Activated CD4-positive, alpha-beta T cell treated with anti-CD3 and anti-CD28 coated beads, Interleukin-2, amount 10 ng/mL, durations not matched to agents 24 days and 14 days (primary cell): ENCODE measurements at places on chromosomes 4 and X.

DNA sequence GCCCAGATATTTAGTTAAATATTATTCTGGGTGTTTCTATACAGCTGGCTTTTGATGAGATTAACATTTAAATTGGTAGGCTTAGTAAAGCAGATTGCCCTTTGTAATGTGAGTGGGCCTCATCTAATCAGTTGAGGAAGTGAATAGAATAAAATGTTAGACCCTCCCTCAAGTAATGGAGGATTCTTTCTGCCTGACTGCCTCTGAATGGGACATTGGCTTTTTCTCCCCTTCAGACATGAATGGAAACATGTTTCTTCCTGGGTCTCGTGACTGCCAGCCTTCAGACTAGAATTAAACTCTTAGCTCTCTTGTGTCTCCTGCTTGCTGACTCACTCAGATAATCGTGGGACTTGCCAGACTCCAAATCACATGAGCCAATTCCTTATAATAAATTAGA is 266.7 kb downstream of the INPP4B start:
- no peak for DNase-seq

DNA sequence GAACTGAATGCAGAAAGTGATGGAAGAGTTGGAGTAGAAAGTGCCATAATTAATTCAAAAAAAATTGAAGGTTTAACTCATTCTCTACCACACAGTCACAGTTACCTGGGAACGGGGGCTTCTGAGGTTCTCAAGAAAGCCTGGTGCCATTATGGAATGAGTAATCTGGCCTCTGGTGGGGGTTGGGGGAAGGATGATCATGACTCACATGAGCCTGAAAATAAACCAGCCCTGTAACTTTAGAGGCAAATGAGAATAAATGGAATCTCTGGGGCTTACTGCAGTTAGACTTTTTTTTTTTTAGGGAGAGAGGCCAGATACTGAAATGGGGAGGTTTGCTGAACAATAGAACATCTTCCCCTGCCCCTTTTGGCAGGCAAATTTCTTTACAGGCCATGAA is 55.3 kb downstream of the SOD3 start:
- DNase-seq: no peak

DNA sequence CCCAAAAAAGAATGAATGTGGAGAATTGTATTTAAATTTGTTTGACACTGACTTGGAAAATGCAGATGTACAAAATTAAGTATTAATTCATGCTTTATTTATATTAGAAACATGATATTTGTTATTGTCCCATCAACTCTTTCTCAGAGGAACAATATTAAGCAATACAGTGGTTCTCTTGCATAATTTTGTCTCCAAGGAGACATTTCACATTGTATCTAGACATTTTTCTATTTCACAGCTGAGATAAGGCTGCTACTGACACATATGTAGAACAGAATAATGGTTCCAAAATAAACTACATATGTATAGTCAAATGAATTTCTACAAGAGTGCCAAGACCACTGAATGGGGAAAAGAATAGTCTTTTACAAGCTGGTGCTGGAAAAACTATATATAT is 427.9 kb upstream of the SPANXN1 start:
- DNase-seq: no peak

DNA sequence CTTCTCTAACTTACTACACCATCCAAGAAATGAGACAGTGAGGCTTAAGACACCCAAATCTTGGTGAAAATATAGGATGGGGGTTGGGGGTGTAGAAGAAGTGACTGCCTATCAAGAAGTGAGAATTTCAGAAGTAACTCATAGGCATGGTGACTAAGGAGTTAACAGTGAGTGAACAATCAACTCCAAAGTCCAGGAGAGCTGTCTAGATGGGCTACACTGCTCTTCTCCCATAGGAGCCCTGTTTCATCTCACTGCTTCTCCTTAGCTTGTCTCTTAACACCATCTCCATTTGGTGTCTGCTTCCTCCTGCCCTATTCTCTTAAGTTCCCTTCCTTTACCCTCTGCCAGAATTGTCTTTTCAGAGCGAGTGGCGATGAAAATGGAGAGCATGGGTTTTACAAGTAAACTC is 22.7 kb downstream of the FABP2 start:
- DNase-seq: peak; percentile 69

GRCh38 chr4:139208404-139208945 is 31.5 kb upstream of the ELF2 start:
- no peak for DNase-seq

GRCh38 chr4:95606739-95607138 is 58.0 kb upstream of the UNC5C start:
- no peak for DNase-seq

- no peak for DNase-seq
Measured at GRCh38 chr4:145735827-145736226, 55.9 kb downstream of the C4orf51 start.

DNA sequence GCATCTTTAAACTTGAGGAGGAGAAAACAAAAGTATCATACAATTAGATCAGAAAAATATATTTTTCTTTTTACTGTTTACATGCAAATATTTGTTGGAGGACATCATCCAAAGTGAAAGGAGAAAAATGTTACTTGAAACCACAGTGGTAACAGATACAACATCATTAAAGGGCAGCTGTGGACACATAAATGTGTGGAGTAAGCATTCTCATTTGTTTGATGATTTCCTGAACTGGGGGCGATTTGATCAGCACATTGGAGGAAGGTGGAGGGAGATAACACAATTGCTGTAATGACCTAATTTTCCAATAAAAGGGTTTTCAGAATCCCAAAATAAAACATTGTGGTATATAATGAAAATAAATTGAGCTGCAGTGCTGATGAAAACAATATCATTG is 314.5 kb upstream of the HS3ST1 start:
- no peak for DNase-seq

- no peak for DNase-seq
Measured at GRCh38 chr4:83658806-83659205, 122.9 kb downstream of the GPAT3 start.

- DNase-seq: no peak
Measured at GRCh38 chrX:149003863-149004660, 501.0 kb downstream of the IDS start.

- no peak for DNase-seq
Measured at GRCh38 chr4:2810388-2810787, 17.5 kb downstream of the SH3BP2 start.

GRCh38 chr4:79281566-79282359 is 44.1 kb downstream of the NAA11 start:
- DNase-seq: no peak

- DNase-seq: no peak
Measured at GRCh38 chrX:29872831-29873230, 342.5 kb upstream of the MAGEB2 start.

DNA sequence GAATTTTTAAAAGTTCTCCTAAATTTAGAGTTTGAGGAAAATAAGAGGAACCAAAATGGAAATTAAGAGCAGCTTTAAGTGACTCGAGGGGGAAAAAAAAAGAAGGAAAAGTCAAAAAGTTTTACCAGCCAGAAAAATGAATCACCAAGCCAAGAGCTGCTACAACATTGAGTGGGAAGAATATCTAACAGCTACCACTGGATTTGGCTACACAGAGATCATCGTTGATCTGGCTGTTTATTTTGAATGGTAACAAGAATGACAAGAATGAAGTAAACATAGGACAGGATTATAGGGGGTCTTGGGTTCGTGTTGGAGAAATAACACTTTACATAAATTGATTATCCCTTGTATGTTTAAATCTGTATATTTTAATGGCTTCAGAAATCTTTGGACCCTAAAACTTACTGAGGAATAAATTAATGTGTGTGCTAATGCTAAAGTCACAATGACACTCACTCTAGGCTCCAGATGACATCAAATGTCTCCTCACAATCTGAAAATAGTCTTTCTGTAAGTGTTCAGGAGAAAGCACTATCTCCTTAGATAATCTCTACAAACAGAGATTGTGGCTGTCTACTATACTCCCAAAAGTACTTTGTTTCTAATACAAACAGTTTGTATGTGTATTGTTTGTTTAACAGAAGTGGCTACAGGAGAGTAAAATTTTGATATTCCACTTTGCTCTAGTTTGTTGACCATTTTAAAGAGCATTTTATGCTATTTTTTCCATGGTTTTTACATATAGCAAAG is 3.1 kb upstream of the CSN3 start:
- DNase-seq: no peak

GRCh38 chrX:56281789-56282188 is 49.6 kb downstream of the KLF8 start:
- peak; percentile 76 for DNase-seq

DNA sequence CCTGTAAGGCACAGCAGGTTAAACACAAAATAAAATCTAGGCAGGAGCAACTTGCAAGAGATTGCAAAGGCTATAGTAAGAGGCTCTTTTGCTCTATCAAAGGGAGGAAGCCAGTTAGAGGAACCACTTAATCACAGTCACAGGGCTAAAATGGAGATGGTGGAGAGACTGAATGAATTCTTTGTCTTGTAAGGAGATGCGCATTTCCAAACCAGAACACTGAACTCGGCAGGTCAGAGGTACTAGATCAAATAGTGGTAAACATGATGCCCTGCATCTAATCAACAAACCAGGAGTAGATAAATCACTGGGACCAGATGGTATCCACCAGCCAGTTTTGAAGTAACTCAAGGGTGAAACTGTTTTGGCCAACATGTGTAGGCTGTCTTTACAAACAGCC is 55.8 kb downstream of the GPC4 start:
- no peak for DNase-seq

DNA sequence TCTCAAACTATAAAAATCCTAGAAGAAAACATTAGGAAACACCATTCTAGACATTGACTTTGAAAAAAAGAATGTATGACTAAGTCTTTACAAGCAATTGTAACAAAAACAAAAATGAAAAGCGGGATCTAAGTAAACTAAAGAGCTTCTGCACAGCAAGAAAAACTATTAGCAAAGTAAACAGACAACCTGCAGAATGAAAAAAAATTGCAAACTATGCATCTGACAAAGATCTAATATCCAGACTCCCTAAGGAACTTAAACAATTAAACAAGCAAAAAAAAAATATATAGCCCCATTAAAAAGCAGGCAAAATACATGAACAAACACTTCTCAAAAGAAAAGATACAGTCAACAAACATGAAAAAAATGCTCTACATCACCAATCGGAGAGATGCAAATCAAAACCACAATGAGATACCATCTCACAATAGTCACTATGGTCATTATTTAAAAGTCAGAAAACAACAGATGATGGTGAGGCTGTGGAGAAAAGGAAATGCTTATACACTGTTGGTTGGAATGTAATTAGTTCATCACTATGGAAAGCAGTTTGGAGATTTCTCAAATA is 168.1 kb downstream of the EPHA5 start:
- DNase-seq: no peak

GRCh38 chr4:71456841-71457240 is 118.0 kb downstream of the SLC4A4 start:
- no peak for DNase-seq

- DNase-seq: peak; percentile 20
Measured at GRCh38 chr4:17328141-17328815, 183.6 kb downstream of the QDPR start.

GRCh38 chr4:122658818-122659295 is 38.0 kb upstream of the IL21 start:
- DNase-seq: peak; percentile 70

GRCh38 chr4:6896035-6896434 is 13.6 kb upstream of the TBC1D14 start:
- DNase-seq: no peak

DNA sequence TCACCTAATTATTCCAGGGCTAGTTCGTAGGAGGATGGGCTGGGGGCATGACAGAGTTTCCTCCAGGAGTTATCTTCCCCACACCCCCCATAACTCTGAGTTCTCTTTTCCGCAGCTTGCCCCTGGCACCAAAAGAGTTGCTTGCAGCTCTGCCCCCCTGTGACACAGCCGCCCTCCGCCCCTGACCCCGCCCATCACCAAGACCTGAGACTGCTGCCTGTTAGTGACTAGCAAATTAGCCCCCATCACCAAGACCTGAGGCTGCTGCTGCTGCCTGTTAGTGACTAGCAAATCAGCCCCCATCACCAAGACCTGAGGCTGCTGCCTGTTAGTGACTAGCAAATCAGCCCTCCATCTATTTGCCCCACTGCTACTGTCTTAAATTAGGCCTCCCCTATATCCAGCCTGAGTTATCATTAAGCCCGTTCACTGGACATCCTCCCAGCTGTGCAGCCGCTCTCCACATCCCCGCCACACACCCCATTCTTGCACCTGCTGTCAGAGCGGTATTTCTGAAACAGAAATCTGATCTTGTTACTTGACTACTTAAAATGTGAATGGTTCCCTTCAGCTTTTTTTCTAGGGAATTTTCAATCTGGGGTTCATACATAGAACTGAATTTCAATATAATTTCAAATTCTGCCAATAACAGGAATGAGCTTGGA is 1.5 kb upstream of the PAPSS1 start:
- peak; percentile 75 for DNase-seq

GRCh38 chr4:83728191-83728590 is 192.3 kb downstream of the GPAT3 start:
- no peak for DNase-seq

GRCh38 chr4:177441061-177441802 is 1.0 kb downstream of the AGA start:
- DNase-seq: peak; percentile 70

DNA sequence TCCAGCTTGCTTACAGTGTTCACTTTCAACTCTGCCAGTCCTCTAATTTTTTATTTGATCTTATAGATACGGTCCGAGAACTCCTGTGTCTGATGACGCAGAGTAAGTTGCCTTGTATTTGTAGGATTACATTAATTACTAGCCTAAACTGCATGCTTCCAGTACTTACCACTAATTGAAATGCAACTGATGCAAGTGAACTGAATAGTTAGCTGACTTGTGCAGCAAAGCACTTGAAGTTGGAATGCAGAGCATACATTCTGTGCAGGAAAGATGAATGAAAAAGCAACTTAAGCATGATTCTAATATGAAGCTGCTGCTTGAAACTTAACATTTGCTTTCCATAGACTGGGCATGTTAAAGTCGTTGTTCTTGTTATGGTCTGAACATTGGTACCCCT is 100.9 kb downstream of the LIMCH1 start:
- no peak for DNase-seq

DNA sequence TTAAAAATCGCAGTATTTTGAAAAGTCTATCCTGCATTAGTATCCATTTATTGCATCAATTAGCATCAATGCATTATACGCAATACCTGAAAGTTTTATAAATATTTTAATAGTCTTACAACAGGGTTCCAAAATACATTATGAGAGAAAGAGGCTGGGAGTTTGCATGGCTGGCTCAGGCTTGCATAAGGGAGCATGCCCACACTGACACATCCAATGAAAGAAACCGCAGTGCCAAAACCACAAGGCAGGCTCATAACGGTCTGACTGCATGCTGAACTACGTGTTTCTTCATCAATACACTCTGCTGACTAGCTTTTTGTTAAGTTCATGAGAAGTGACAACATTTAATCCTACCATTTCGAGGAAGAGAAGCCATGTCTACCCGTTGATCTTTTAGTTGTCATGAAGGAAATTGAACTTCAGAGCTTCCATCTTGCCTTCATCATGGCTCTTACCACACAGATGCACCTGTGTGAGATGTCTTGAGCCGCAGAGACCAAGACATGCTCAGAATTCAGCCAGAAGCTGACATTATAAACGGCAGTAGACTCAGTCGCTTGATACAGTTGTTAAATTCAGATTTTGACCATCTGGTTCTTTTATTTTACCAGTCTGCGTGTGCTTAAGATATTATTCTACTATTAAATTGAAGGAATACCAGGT is 168.8 kb upstream of the FRG1 start:
- DNase-seq: no peak
